ENCODE measurements at places on chromosomes 11 and 22.

DNA sequence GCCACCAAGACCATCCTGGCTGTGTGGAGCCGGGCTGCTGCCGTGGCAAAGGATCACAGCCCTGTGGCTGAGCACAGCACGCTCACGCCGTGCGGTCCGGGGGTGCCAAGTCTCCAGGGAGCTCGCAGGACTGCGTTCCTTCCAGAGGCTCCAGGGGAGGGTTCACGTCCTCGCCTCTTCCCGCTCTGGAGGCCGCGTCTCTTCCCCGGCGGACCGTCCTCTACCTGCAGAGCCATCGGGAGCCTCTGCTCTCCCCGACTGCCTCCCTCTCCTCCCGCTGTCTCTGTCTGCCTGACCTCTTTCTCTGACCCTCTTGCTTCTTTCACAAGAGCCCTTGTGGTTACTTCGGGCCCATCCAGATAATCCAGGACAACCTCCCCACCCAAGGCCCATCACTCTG, 11.4 kb upstream of the MUC5AC start:
- no peak for DNase-seq

- no peak for DNase-seq
Measured at GRCh38 chr22:49372111-49372529, 455.6 kb downstream of the BRD1 start.

DNA sequence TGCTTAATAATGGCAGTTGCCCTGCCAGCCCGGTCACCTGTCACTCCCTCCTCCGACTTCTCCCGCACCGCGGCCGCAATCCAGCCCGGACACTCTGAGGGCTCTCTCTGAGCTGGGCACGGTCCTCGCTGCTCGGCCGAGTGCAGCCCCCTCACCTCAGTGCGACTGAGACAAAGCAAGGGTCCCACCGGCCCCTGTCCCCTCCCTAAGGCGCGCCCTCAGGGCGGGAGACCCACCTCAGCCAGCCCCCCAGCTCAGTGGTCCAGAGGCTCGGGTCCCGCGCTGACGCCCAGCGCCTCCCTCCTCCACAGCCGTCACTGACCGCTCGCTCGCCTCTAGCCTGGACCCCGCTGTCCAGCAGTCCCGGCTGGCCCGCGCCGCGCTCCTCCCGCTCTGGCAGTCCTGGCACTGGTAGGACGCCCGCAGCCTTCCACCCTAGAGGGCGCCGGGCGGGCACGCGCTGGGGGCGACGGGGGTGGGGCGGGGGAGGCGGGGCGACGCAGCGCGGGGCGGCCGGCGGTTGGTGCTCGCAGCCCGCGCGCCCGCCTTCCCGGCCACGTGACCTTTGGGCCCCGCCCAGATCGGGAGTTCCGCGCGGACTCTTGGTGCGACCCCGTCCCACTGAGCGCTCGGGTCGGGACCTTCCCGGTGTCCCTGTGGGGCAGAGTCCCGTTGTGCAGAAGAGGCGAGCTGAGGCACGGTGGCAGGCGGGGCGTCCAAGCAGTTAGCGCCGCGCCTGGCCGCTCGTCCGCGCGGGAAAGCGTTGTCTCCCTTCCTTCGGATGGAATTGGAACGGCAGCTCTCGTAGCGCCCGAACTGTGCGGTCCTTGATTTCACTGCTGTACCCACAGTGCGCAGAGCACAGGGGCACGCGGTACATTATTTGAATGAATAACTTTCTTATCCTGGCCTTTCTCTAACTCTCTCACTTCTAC, 7.8 kb upstream of the L3MBTL2 start:
- DNase-seq, result peak; percentile 74

- DNase-seq, result no peak
Measured at GRCh38 chr11:26219183-26220117, 112.5 kb upstream of the ANO3 start.

GRCh38 chr22:36386351-36386899, 1.3 kb downstream of the MYH9 start:
- DNase-seq, result no peak

- no peak for DNase-seq
Measured at GRCh38 chr11:16193897-16194381, 162.4 kb downstream of the SOX6 start.

DNA sequence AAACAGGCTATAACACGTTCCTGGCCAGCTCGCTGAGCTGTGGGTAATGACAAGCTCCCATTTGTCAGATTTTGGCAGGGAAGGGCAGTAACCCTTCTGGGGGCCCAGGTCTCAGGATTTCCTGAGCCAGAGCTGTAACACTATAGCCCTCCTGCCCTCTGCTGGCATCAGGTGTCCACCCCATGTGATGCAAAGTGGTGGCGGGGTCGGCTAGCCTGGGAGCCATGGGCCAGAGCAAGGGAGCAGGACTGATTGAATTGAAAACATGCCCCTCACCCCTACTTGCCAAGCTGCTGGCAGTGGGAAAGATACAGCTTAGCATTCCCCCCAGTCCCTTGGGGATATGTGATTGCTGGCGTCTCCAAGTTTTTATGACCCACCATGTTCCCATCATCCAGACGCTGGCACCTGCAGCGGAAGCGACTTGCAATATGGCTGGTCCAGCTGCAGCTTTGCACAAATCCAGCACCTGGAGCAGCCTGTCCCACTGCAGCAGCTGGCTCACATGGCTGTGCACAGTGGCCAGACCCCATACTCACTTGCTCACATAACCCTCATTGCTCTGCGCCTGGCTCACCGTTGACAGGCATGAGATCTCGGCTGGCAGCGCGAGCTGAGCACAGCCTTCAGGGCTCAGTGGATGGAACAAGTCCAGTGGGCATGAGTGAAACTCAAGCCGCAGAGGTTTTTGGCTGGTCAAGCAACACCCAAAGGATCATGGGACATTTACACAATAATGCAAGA, 1147.8 kb downstream of the JRKL start:
- no peak for DNase-seq

DNA sequence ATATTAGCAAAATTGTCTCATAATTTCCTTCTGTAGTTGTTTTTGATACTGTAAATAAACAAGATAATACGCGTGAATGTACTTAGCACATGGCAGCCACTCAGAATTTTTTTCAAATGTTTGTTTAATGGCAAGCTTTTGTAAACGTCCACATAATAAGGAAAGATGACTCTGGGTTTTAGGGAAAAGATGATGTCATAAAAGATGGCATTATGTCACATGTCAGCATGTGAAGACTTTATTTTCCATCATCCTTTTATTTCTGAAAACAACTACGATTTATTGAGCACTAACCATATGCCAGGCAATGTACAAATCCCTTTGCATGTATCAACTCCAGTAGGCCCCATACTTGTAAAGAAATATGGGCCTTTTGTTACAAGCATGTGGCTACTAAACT, 139.9 kb downstream of the C11orf91 start:
- no peak for DNase-seq

- no peak for DNase-seq
Measured at GRCh38 chr11:39327302-39327701, 2132.2 kb downstream of the LRRC4C start.

- DNase-seq, result no peak
Measured at GRCh38 chr11:30348035-30348434, 25.1 kb downstream of the ARL14EP start.

GRCh38 chr11:112837162-112837826, 123.9 kb upstream of the NCAM1 start:
- no peak for DNase-seq

DNA sequence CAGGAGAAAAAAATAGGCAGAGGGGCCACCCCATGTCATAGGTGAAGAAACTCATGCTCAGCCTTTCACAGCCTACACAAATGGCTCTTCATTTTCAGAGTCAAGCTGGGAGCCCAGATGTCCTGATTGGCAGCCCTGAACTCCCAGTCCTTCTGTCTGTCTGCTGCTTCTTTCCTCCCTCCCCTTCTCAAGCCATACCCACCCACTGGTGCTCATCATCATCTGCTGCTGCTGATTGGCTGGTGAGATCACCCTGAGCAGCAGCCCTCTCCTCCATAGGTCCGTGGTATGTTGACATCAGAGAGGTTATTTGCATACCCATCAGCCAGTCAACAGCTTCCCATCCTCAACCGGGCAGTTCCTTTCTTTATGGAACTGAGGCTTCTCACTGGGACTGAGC, 46.1 kb upstream of the PRDM11 start:
- peak; percentile 15 for DNase-seq

DNA sequence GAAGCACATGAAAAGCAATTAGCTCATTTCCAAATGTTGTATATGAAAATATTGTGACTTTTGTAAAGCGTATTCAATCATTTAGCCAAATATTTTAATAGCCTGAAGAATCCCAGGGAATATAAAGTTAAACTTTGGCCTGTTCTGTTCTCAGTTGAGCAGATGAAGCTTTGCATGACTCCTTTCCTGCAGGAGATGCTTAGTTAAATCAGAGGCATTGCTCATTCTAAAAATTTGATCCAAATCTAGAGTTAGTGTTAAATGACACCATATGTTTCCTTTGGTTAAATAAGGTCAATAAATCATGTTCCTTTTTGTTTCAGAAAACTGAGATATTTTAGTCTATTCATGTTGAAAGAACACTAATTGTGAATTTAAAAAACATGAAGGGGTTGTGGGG, 51.2 kb upstream of the BIRC3 start:
- no peak for DNase-seq

All from NCI-H1436 (cell line).